Gastroesophageal sphincter (tissue), 4 donors: ENCODE measurements at places on chromosomes 3 and 15.

GRCh38 chr15:88882785-88883184 is 12.6 kb downstream of the HAPLN3 start:
- no peak for ATAC-seq

GRCh38 chr3:47261301-47261700 is 21.3 kb downstream of the KIF9 start:
- no peak for ATAC-seq

DNA sequence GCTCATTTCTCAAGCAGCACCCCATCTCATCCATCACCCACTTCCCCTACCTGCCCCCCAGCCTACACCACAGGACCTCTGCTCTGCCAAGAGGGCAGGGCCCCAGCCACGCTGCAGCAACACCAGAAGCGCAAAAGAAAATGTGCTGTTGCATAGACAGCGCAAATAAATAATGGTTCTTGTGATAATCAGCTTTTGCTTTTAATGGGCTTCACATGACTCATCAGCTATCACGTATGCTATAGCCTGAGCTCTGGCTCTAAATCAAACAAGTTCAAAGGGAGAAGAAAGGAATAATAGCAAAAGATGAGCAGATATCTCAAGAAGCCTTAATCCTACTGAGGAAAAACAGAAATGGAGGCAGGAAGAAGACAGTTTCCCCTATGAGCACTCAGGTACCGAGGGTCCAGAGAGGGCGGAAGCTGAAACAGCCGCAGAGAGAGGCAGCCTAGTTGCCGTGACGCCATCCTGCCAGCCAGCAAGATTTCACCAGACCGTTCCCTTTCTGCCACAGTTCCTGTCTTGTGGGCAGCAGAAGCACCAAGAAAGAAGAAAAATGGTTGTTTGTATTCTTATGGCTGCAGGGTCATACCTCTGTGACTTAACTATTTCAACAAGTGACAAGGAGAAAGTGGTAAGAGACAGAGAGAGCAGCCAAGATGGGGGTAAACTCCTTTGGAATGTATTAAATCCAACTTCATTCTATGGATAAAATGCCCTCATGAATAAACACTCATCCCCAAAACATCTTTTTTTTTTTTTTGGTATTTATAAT is 22.0 kb downstream of the RAB27A start:
- ATAC-seq: peak; percentile 53

DNA sequence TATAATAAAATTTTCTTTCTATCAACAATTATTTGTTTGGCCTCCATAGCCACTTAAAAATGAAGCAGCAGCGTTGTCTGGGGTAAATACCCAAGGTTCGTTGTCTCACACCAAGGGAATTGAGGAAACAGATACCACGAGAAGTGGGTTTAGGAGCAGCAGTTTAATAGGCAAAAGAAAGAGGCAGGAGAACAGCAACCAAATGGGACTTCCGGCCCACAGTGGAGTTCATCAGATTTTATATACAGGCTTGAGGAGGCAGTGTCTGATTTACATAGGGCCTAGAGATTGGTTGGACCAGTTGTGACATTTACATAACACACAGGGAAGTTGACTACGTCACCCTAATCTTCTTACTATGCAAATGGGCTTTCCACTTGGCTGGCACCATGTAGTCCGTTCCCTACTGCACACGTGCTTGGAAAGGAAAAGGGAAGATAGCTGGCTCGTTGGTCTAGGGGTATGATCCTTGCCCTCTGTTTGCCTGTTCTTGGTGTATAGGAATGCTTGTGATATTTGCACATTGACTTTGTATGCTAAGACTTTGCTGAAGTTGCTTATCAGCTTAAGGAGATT is 61.5 kb upstream of the SETMAR start:
- no peak for ATAC-seq

GRCh38 chr3:52779011-52779836 is 1.8 kb downstream of the ITIH1 start:
- ATAC-seq: no peak

DNA sequence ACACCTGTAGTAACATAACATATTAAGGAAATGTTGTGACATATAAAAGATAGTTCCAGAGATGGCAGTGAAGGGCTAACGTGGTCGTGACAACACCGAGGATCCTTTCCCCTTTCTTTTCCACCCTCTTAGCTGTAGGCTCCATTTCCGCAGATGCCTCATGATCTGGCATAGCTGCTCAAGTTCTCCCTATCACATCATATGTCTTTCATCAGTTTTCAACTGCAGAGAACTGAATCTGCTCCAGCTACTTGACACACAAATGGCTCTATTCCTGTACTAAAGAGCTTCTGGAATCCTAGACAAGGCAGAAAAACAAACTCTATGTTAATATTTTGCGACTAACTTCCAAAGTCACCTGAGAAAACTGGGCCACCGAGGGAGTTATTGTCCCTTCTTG is 275.0 kb upstream of the SLCO3A1 start:
- ATAC-seq: no peak

DNA sequence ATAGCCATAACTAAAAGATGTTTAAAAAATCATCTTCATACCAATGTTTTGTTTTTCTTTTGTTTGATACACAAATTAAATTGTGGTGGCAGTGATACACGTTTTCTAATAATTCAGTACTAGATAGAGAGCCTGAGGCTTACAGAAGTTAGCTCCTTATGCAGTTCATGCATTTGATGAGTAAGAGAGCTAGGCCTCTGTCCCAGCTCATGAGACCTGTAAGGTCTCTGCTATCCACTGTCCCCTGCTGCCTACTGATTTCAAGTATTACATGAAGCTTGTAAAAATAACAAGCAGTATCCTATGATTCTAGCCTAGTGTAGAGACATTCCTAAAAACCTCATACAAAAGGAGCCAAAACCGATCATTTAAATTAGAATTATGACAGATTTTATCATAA is 144.5 kb downstream of the MBNL1 start:
- no peak for ATAC-seq

DNA sequence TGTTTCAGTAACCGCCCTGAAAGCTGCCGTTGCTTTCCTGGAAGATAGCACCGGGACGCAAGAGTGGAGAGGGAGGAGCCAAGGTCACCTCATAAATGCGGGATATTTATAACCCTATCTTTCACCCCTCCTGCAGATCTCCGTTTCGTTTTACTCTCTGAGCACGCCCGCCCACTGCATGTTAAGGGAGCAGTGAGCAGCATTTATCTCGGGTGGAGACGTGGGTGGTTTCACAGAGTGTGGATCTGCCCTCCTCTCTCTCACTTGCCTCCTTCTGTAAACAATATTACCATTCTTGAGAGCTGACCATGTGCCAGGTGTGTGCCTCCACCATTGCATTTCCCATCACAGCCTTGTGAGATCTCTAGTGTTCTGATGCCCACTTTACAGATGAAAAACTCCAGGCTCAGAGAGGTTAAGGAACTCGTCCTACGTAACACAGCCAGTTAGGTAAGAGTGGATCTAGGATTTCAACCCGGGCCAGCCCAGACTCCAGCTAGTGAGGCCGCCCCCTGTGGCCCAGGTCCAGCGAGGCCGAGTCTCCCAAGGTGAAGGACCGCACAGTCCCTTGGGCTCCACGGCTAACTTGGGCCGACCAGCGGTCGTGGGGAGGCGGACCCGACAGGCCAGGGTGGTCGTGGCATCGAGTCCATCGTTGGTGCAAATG is 16.9 kb upstream of the SEMA4B start:
- peak; percentile 85 for ATAC-seq

DNA sequence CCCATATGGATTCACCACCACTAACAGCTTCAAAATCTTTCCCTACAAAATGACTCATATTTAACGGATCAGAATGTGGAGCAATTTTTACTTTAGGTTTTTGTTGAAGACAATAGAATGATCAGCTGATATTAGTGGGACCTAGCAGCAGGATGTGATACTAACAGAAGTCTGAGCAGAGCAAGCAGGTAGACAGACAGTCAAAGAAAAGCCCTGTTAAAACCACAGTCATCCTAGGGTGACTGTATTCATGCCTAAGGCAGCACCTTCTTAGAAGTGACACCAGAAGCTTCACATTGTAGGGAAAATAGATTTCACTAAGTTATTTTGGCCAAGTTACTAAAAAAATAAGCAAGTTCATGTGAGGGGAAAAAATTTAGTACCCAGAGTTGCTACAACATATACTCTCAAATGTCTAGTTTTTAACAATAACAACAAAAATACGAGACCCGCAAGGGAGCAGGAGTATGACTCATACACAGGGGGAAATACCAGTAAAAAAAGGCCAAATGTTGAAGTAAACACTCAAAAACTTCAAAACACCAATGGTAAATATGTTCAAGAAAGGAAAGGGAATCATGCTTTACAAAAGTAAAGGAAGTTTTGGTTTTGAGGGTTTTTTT is 590.9 kb downstream of the EPHA3 start:
- ATAC-seq: no peak

GRCh38 chr3:188178293-188178936 is 24.5 kb downstream of the LPP start:
- no peak for ATAC-seq

DNA sequence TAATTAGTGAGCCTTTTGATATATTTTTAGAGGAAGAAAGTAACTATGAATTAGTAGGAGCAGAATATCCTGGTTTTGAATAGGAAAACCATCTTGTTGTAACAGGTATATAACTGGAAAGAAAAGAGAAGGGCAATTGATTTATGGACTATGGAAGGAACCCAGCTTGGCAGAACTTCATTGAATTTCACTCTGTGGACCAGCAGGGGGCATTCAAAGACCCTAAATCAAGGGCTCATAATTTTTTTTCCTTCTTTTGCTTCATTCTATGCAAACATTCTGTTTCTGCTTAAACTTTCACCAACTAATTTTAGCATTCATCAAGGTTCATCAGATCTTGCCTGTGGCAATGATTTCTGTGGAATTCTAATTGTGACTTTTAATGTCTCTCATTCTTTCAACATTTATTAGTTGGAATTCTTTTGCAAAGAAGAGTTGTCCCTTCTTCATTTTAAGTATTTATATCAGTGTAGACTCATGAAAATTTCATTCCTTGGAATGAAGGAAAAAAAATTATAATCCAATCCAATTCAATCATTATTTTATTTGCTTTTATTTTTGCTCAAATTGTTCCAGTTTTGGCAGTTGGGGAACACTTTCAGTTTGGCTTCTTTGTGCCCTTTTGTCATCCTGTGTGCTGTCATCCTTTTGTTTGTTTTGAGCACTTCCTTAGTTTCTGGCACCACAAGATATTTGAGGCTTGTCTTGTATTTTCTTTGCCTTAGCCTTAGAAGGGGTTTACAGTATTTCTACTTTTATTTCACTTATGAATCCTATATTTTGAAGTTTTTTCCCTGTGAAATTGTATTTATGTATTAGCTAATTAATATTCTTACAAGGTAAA is 30.4 kb downstream of the NXPE3 start:
- ATAC-seq: peak; percentile 58

DNA sequence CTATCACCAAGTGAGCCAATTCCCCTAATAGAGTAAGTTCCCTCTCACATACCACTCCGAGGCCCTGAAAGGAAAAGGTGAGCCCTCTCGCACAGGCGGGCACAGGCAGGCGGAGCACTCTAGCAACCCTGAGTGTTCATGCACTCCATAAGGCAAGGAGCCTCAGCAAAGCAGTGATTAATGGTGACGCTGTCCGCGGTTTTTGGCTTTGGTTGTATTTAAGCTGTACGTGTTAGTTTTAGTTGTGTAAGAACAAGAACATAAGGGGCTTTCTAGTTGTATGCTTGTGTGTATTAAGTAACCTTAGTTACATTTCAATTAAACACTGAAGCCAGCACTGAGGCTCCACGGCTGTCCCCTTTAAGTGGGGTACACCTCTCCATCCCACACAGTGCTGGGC is 33.1 kb downstream of the KLHL25 start:
- ATAC-seq: peak; percentile 24

DNA sequence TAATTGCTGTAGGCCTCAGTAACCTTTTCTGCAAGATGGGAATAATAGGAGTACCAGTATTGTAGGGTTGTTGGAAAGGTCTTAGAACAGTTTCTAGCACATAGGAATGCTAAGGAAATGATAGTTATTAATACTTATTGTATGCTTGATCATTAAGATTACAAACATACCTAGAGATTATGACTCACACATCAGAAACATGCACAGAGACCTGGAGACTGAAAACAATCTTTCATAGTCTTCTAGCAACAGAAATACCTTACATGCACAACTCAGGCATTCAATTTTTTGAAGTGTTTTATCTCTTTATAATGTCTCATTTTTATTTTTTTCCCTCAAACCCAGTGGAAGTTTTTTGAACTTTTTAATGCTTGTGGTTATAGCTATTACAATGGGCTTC is 104.4 kb upstream of the ZBTB20 start:
- ATAC-seq: no peak

DNA sequence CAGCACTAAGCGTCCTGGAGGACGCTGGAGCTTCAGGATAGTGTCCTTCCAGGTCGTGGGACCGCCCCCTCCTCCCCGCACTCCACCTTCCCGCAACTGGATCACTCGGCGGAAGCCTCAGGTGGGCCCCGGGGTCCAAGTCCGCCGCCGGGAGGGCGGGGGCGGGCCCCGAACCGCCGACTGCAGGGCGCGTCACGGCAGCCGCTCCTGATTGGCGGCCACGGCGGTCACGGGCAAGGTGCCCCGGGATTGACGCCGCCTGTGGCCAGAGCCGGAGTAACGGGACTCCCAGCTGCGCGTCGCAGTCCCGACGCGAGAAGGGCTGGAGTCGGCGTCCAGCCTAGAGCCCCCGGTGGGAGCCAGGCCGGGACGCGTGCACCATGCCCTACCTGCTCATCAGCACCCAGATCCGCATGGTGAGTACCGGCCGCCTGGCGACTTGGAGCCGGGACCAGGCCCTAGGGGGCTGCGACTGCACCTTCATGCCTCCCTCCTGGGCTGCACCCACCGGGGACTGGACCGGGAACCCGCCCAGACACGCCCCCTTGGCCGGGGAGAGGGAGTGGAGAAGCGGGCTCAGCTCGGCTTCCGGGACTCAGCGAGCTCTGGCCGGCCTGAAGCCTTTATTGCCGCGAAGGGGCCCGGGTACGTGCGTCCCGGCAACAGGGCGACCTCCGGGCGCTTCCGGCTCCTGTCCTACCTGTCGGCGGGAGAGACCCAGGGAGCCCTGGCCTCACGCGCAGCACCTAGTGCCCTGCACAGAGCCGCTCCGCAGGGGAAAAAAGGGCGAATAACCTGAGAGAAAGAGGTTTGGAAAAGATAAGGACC is at the start of gene GCHFR:
GCHFR (plus strand) TSS at position 268 of the 828 bp plus-strand sequence; CDS start at position 381, 113 bp downstream.
- peak; percentile 84 for ATAC-seq

GRCh38 chr15:65773386-65774111 is 18.5 kb downstream of the DENND4A start:
- ATAC-seq: no peak
